ENCODE measurements at places on chromosomes 1 and 21. TPM values are rescaled to one million over a fixed set of nuclear protein-coding genes. Genes with fewer than 3 reads are reported as not detected.

DNA sequence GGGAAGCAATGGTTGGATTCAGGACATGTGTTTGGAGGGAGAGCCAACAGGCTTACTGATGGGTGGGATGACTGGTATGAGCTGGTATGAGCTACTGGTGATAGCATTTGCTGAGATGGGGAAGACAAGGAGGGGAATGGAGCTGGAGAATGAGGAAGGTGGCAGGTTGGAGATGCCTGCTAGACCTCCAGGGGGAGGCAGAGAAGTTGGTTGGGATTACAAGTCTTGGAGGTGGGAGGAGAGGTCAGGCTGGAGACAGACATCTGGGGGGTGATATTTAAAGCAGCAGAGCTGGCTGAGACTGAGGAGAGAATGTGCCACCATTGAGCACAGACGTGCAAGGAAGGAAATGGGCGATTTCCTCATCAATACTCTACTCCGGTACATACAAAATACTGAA lies 31.8 kb upstream of the ENO1 start:
- no peak for DNase-seq

DNA sequence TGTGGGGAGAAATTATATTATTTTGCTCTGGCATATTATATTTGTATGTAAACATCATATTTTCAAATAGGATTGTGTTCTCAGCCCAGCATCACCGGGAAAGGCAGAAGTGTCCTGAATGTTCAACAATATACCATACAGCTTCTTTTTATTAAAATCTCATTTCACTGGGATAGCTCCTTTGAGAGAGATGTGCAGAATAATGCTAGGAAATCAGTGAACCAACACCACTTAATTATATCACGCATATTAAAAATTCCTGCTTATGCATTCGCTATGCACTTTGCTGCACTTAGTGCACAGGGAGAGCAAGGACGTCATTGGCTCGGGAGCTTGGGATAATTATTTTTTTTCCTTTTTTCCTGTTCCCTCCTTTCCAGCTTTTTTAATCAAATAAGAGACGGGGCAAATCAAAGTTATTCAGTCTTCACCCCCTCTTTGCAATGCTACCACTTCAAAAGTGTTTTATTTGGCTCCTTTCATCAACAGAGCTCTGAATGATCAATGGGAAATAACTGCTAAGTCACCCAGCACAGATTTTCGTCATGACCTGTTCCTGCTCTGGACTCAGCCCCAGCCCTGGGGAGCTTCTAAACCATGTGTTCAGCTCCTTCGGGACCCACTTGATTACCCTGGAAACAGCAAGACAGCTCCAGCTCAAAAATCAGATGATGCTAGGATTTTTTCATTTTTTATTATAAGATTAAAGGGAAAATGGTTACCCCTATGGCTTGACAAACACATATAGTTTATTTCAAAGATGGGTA lies 165.5 kb upstream of the DUSP10 start:
- DNase-seq = no peak

- no peak for DNase-seq
Observed at GRCh38 chr1:186518395-186518794, 57.5 kb upstream of the PDC start.

The CYP4Z1 gene
- not detected for total RNA-seq

The ANKRD65 gene
- total RNA-seq = 1.9 TPM

The SERPINC1 gene
- total RNA-seq = 0.64 TPM
